CD4-positive, alpha-beta T cell treated with Interleukin-4 for 4 hours (primary cell): ENCODE measurements at places on chromosomes 1 and 21.

DNA sequence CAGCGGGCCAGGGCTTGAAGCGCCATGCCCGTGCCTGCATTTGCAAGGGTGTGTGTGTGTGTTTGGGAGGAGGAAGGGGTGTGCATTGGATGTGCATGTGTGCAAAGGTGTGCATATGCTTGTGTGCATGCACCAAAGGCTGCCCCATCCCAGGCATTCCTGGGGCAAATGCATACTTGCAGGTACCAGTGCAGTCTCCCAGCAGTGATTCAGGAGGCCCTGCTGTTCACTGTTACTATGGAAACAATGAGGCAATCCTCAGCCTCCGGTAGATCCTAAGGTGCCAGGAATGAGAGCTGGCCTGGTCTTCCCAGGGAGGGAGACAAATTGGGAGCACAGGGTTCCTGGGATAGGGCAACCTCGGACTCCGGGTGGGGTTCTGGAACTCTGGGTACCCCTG lies 7.5 kb upstream of the FNDC5 start:
- no peak for DNase-seq

- DNase-seq, result no peak
These were observed 9.5 kb downstream of the CDC73 start for GRCh38 chr1:193131266-193131860.

DNA sequence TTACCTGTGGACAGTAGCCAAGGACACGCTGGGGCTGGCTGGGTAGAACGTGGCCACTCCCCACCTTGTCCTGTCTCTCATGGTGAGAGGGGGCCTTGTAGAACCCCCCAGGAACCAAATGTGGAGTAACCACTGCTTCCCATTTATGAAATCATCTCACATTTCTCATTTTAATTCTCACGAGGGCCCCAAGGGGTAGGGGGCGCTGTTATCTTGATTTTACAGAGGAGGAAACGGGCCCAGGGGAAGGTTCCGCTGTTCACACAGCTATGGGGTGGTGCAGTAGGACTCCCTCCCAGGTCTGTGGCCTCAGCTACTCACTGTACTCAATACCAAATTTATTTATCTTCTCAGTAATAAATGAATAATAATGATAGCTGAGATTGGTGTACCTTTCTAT lies 5.5 kb downstream of the SMPDL3B start:
- peak; percentile 76 for DNase-seq

GRCh38 chr1:51473331-51474115 lies 45.5 kb downstream of the EPS15 start:
- DNase-seq, result no peak

- DNase-seq, result no peak
These were observed 6.8 kb downstream of the LAMC1 start for GRCh38 chr1:183030053-183030452.

- no peak for DNase-seq
These were observed 14.9 kb downstream of the UTP11 start for GRCh38 chr1:38027201-38028104.

DNA sequence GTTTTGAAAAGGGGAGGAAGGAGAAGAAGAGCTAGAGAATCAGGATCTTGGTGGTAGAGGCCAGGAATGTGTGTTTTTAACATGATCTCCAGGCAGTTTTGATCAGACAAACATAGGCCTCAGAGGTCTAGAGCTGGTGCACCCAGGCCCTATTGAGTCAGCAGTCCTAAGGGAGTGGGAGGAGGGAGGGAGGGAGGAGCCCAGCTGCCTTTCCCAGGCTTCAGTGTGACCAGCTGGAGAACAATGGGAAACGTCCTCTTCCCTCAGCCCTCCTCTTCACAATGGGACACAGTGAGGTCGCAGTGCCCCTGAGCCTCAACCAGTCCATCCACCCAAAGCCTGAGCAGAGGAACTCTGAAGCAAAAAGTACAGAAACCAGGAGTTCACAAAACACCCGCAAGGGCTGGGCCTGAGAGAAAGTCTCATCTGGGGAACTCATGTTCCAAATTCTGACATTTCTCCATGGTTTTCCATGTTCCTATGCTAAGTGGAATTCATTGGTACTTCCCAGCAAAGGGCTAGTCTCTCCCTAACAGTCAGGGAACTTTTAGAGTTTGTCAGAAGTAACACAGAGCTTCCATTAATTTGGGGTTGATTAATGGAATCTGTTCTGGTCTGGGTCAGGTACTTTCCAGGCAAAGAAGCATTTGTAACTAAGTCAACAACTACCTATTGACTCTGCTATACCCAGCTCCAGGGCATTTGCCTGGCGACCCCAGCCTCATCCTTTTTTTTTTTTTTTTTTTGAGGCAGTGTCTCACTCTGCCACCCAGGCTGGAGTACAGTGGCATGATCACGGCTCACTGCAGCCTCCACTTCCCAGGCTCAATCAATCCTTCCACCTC lies 37.5 kb downstream of the ELAPOR1 start:
- DNase-seq, result no peak

GRCh38 chr1:67171978-67172377 lies 5.7 kb downstream of the IL23R start:
- DNase-seq, result peak; percentile 69

- no peak for DNase-seq
These were observed 611.7 kb downstream of the LMO4 start for GRCh38 chr1:87940421-87940820.

DNA sequence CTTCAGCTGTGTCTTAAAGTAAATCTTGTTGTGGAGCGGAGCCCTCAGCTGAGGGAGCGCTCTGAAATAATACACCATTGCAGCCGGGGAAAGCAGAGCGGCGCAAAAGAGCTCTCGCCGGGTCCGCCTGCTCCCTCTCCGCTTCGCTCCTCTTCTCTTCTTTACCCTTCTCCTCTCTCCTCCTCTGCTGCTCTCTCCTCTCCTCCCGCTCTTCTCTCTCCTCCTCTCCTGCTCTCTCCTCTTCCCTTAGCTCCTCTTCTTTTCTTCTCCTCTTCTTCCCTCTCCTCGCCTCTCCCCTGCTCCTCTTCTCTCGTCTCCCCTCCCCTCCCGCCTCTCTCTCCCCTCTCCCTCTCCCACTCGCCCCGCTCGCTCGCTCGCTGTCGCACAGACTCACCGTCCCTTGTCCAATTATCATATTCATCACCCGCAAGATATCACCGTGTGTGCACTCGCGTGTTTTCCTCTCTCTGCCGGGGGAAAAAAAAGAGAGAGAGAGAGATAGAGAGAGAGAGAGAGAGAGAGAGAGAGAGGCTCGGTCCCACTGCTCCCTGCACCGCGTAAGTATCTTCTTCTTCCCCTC lies at the start of gene PROX1:
Gene PROX1, plus strand, starts transcription at position 47 of the 580 bp plus-strand sequence. CDS start 8,563 bp downstream, outside the sequence.
- no peak for DNase-seq
